ENCODE measurements at places on chromosomes 2 and 18.

GRCh38 chr2:194822657-194823056, 834.4 kb upstream of the SLC39A10 start:
- DNase-seq: no peak

- no peak for DNase-seq
These were observed 142.7 kb upstream of the SLC39A10 start for GRCh38 chr2:195514365-195514764.

GRCh38 chr2:73821227-73821626, 7.5 kb upstream of the STAMBP start:
- DNase-seq: no peak

- no peak for DNase-seq
These were observed 387.5 kb downstream of the CDH2 start for GRCh38 chr18:27789406-27789805.

- DNase-seq: no peak
These were observed 58.7 kb downstream of the FAM124B start for GRCh38 chr2:224343226-224343625.

DNA sequence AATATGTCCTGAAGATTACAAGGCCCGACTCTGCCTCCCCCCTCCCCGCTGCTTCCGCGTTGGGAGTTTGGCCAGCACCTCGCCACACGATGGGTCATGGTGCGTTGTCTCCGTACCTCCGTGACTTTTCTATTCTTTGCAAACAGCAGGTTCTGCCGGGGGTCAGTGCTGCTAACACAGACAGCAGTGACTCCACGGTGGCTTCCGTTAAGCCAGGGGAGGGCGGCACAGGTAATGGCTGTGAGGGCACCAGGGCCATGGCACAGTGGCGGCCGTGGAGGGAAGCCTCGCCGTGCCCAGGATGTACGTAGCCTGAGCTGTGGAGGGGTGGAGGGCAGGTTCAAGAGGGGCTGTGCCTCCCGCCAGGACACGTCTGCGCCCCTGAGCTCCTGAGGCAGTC, 115.5 kb downstream of the NFATC1 start:
- DNase-seq: no peak

DNA sequence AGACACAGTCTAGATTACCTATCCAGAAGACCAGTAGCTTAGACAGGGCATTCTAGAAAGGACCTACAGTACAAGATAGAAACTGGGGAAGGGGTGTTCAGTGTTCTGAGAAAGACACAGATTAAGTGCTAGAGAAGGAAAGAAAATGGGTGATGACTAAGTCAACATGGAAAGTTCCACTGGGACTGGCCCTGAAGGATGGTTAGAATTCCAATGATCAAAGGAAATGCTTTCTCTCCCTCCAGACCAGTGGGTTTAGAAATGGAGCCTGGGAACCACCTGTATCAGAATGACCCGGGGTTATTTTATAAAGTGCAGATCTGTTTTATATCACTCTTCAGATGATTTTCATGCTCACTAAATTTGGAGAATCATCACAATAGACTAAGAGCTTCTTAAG, 5.8 kb upstream of the COLEC12 start:
- DNase-seq: no peak

- DNase-seq: no peak
These were observed 38.3 kb downstream of the CRACDL start for GRCh38 chr2:98897746-98898145.

DNA sequence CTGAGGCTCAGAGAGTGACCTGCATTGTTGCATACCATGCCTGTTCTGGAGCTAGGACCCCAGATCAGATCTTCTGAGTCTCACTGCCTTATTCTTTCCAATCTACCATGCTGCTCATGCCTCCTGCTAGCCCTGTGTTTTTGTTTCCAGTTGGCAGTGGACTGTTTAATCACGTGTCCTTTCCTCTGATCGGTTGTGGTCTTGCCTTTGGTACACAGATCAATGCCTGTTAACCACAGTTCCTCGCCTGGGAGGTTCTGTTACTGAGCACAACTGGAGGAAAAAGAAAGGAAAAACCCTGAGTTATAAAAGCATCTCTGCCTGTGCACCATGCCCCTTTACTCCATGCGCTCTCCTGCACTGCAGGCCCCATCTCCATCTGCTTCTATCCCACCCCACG, 329.1 kb downstream of the SETBP1 start:
- no peak for DNase-seq

DNA sequence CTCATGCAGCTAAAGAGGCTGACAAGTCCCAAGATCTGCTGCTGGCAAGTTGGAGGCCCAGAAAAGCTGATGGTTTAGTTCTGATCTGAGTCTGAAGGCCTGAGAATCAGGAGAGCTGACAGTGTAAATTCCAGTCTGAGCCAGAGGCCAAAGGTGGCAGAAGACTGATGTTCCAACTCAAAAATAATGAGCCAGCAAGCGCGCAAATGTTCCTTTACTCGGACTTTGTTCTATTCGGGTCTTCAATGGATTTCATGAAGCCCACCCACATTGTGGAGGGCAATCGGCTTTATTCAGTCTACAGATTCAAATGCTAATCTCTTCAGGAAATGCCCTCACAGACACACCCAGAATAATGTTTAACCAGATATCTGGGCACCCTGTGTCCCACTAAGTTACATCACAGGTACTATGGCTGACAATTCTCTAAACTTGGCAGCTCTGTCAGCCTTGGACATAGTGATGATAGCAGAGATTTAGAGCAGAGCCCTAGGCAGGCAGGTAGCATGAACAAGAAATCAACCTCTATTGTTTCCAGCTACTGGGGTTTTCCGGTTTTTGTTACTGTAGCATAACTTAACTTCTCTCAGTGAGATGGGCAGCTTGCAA, 318.5 kb downstream of the HRH4 start:
- no peak for DNase-seq

DNA sequence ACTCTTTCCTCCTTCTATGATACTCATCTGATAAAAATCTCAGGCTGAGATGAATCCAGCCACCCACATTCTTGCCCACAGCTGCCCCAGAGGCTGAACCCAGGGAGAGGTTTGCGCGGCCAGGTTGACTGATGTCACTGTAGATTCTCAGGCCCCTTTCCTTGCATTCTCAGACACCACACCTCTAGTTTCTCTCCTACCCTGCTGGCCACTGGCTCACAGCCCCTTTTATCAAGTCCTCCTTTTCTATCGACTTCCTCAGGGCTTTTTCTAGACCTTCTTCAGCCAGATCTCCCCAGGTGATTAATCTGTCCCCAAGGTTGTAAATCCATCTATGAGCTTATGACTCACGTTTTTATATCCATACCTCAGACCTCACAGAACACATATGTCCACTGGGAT, 99.8 kb downstream of the TACR1 start:
- DNase-seq: no peak

GRCh38 chr2:108293850-108294249, 5.2 kb downstream of the SULT1C2 start:
- no peak for DNase-seq

- no peak for DNase-seq
These were observed 88.1 kb downstream of the EIPR1 start for GRCh38 chr2:3289526-3289925.

DNA sequence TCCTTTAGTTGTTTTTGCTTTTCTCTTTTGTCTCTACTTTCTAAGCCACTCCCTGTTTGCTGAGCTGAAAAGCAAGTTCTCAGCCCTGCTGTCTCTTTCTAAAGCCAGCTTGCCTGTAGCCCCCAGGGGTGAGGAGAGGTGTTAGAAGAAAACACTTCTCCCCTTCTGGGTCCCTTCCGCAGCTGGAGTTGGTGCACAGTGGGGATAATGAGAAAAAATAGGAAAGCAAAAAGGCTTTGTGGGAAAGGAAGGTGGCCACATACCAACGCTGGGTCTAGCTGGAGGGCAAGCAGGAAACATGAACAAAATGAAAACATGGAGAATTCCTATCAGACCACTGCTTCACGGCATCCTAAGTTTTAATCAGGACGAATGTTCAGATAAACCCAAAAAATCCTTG, 15.5 kb upstream of the SLC20A1 start:
- DNase-seq: no peak

DNA sequence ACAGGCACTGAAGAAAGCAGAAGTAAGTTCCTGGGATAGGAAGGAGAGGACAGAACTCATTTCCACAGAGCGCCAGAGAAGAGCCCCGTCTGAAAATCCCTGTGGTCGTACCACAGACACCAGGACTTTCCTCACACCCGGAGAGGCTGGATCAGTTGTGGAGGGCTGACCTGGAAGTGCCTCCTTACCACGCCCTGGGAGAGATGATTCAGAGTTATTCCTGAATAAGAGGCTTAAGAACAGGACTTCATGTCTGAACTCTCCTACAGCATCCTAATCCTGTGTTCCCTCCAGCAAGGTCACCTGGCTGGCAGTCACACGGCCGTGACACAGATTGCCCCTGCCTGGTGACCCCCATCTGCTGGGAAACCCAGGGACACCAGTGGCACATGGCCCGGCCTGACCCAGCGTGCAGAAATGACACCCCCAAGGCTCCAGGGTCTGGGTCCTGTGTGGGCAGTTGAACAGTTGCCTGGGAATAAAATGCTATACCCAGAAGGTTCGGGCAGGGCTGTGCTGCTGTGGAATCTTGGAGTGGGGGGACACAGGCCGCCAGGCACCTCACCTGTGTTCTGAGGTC, 105.9 kb downstream of the PXDN start:
- DNase-seq: no peak

DNA sequence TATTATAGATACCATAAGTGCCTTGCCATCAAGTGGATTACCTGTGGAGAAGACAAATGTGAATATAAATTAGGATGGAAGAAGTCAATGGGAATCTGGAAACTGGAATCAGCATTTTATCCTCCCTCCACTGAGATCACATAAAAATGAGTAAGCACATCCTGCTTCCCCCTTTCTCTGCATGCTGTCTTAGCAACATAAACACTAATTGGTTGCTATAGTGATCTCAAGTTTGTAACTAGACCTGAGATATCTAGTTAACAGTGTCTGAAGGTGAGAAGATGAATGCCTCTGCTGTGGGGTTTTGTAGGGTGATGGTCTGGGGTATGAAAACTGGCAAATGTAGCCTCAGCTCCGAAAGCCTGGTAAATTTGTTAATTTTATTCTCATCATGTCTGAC, 1357.5 kb upstream of the CELF4 start:
- DNase-seq: no peak

DNA sequence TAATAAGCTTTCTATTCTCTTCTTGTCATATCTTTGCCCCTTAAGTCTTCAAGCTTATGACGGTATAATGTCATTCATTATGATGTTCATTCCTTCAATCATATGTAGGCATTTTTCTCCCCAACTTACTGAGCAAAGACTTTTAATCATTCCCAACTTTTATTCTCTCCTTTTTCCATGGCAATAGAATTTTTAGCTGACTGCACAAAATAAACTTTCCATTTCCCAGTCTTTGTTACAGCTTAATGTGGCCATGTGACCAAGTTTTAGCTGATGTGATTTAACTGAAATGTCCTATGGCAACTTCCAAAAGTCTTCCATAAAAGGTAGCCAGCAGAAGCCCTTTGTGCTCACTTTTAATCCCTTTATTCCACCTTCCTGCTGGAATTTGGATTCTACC, 152.5 kb downstream of the ANKRD30B start:
- DNase-seq: no peak

DNA sequence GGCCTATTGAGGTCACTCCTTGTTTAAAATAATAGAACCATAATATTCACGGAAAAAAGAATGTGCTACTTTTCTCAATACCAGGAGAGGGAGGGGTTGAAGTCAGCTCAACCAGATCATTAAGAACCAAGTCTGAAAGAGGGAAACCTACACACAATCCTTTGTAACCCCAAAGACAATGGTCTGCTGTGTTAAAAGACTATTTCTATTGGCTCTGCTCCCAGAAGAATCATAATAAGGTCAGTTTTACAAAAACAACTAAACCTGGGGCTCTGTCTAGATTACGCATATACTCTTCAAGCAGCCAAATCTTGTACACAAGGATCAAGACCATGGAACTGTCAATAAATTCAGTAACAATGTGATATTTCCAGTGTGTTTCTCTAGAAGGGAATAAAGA, 177.2 kb upstream of the CRIM1 start:
- DNase-seq: no peak

DNA sequence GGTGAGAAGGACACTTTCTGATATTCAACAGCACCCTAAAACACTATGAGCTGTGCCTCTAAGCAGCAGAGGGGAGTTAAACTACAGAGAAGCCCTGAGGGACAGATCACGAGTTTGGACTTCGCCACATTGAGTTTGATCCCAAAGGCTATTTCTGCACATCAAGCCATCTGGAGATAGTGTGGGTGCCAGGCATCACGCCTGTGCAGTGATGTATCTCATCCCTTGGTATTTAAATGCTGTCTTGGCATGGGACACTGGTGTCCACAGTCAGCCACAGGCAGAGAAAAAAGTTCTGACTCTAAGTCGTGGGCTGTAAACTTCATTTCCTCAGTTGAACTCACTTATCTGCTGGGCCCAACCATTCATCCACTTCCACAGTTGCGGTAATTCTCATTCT, 742.3 kb upstream of the CELF4 start:
- no peak for DNase-seq

- DNase-seq: no peak
These were observed 42.1 kb downstream of the CAVIN2 start for GRCh38 chr2:191804766-191805165.

DNA sequence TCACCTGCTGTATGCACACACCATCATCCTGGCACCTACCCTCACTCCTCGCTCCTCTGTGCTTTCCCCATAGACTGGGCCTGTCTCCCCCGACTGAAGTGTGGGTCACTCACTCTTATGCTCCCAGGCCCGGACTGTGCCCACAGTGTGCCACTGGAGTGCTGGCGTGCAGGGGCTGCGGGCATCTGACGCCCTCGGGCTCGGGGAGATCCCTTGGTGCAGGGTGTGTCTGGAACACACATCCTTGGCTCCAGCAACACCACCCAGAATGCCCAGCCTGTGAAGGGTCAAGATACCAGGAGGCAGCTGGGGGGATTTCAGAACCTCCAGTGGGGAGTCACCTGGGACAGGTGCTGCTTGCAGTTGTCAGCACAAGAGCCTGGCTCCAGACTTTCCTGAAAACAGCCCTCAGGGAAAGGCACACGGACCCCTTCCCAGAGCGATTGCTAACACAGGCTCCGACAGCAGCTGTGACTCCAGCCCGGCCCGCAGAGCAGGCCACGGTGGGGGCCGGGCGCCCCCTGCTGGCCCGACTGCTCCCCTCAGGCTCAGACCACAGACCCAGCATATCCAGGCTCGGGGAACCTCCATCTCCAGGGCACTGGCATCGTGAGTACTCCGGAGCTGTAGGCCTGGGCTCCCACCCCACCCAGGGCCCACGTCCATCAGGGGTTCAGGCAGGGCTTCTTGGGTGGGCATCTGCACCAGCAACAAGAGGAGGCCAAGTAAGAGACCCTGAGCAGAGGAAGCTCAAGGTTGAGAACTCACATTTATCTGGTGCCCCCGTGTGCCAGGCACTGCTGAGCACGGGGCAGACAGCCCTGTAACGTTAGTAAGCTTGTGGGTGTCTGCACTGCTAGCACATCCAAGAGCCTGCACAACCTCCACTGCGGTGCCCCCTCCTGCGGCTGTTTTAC, 8.6 kb downstream of the HS1BP3 start:
- peak; percentile 71 for DNase-seq

DNA sequence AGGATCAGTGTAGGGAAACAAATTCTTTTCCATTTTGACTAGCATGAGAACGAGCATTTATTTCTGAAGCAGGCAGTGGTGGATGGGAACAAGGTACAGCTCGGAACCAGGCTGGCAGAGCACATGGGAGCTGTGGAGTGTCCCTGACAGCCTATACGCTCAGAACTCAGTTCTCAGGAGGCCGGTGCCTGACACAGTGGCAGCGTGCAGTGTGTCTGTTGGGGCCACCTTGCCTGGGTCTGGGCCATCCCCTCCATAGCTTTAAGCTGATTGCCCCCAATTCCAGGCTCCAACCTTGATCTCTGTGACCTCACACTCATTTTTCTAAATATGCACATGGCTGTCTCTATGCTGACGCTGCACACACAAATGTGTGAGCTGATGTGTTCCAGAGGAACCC, 54.5 kb upstream of the ATG16L1 start:
- DNase-seq: no peak

GRCh38 chr2:207505728-207506127, 24.0 kb upstream of the CREB1 start:
- no peak for DNase-seq
